Nephron progenitor cell (in vitro differentiated cells): ENCODE measurements at places on chromosomes 12 and 14.

DNA sequence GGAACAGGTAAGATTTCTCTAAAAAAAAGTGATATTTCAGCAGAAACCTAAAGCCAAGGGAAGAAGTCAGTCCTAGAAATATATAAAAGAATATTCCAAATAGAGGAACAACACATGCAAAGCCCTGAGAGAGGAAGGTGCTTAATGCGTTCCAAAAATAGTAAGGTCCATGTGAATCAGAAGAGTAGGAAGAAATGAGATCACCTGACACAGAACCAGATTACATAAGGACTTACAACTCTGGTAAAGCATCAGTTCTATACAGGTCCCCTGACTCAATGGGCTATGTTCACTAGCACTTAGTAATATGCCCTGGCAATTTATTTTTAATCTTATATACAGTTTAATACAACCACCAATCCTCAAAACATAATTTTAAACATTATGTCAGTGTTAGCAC lies 30.0 kb downstream of the SENP1 start:
- no peak for DNase-seq

GRCh38 chr14:77812028-77812427 lies 12.1 kb downstream of the ADCK1 start:
- no peak for DNase-seq

- no peak for DNase-seq
Measured at GRCh38 chr12:10700581-10700980, 22.5 kb downstream of the YBX3 start.

DNA sequence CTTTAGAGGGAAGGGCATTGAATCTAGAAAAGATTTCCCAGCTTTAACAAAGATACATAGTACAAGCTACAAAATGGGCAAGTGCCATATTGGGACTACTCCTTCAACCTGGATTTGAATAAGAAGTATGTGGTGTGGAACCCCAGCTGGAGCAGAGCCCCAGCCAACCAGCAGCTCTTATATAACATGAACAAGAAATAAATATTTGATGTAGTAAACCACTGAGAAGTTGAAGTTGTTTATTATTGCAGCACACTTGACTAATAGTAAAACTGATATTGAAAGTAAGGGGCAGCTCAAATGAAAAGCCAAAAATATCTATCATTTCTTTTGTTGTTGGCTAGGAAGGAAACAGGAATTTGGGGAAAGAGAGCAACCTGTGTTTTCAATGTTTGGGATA lies 701.8 kb downstream of the TMTC2 start:
- DNase-seq, result no peak

DNA sequence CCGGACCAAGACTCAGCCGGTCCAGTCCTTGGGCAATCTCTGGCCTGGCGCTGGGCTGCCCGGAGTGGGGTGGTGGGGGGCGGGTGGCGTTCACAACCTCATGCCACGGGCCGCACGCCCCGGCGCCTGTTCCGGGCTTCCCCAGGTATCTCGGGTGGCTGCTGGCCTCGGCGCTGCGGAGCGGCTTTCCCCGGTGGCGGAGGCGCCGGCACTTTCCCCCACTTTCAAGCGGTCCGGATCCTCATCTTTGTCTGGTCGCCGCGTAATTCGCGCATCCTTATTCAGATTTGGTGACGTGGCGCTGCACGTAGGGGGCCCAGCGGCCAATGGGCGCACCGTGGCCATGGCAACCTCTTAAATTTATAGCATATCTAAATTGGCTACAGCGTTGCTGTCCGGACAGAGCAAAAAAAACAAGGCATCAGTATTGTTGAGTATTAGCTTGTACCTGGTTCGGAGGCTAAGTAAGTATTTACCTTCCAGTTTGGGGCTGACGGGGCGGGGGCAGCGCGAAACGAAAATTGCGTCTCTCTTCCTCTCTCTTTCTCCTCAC lies at the start of gene LHX5:
TSS of gene LHX5 (minus strand) at position 253 of the 553 bp plus-strand sequence. CDS start 373 bp downstream, outside the sequence.
- DNase-seq, result no peak

GRCh38 chr12:120630104-120630892 lies 10.1 kb upstream of the CABP1 start:
- no peak for DNase-seq

GRCh38 chr14:68248481-68249255 lies 429.1 kb downstream of the RAD51B start:
- peak; percentile 16 for DNase-seq
